Lower leg skin (tissue), 4 donors: ENCODE measurements at places on chromosomes 16 and 17. TPM values are rescaled to one million over a fixed set of nuclear protein-coding genes. Genes with fewer than 3 reads are reported as not detected.

DNA sequence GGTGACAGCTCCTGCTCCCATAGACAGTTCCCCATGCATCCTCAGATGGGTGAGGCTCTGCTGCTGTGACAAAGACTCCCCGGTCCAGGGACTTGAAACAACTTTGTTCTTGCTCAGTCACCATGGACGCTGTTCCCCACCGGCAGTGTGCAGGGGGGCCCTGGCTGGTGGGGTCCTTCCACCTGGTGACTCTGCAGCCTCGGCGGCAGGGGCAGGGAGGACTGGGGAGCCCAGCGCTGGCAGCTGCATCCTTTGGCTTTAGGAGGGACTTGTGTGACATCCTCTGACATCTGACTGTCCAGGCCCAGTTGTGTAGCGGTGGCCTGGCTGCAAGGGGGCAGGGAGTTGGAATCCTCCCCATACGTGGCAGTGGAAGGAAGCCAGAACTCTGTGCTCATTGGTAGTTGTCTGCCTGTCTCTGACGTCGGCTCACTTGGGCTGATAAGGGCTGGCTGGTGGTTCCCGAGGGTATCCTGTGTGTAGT lies 107.3 kb downstream of the CMIP start:
- DNase-seq: no peak

The CDR2L gene
- 9.8 TPM for total RNA-seq

GRCh38 chr16:24909856-24910255 lies 64.1 kb downstream of the SLC5A11 start:
- DNase-seq: no peak

- no peak for DNase-seq
Measured at GRCh38 chr16:24861461-24861860, 15.7 kb downstream of the SLC5A11 start.

GRCh38 chr16:86961171-86961601 lies 356.0 kb downstream of the C16orf95 start:
- no peak for DNase-seq

GRCh38 chr17:57649731-57650484 lies 95.2 kb downstream of the CCDC182 start:
- DNase-seq: no peak

The PPM1E gene
- total RNA-seq: not detected

- no peak for DNase-seq
Measured at GRCh38 chr17:44343510-44344209, 1.4 kb upstream of the GRN start.

- no peak for DNase-seq
Measured at GRCh38 chr17:81066072-81066471, 31.1 kb downstream of the BAIAP2 start.

- no peak for DNase-seq
Measured at GRCh38 chr16:4505356-4506147, 29.4 kb downstream of the HMOX2 start.

DNA sequence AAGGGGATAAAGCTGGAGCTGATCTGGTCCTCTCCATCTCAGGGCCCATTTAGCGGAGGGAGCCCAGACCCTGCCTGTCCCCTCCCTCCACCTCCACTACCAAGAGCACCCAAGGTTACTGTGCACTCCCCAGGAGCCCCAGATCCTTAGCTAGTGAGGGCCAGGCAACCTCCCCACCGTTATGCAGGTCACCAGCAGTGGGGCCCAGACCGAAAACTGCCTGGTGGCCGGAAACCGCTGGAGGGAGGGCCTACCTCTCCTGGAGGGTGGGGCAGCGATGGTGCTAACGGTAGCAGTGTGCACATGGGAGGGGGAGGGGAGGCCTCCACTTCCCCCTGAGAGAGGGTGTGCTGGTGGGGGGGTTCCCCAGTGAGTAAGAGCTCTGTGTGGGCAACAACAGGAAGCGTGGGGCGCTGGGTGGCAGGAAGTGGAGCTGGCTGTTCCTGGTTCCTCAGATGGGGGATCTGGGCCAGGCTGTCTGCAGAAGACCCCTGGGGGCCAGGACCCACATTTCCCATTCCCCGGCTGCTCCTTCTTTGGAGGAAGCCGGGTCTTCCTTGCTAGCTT lies 4.4 kb downstream of the FMNL1 start:
- DNase-seq: peak; percentile 77

DNA sequence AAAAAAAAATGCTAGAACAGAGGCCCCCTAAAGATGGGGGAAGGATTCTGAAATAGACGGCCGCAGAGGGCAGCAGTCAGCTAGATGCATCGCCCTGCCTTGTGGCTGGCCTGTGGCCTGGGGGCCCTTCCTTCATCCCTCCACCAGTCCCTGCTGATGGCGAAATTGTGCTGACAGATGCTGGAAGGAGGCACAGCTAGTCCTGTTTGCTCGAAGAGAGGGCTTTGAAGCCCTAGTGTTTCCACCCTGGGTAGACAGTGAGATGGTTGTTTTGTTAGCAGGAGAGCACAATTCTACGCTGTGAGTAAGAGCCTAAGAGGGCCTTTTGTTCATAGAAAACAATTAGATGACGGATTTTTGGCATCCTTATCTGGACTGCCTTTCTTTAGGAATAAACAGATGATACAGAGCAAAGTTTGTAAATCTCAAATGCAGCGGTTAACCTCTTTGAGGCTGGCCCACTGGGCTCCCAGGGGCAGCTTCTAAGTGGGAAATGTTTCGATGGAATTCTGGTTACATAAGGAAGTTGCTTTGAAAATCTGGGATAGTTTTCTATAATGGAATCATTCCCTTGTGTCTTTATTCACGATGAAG lies 23.0 kb downstream of the VPS35L start:
- DNase-seq: no peak
